ENCODE measurements at places on chromosomes 5 and 9.

DNA sequence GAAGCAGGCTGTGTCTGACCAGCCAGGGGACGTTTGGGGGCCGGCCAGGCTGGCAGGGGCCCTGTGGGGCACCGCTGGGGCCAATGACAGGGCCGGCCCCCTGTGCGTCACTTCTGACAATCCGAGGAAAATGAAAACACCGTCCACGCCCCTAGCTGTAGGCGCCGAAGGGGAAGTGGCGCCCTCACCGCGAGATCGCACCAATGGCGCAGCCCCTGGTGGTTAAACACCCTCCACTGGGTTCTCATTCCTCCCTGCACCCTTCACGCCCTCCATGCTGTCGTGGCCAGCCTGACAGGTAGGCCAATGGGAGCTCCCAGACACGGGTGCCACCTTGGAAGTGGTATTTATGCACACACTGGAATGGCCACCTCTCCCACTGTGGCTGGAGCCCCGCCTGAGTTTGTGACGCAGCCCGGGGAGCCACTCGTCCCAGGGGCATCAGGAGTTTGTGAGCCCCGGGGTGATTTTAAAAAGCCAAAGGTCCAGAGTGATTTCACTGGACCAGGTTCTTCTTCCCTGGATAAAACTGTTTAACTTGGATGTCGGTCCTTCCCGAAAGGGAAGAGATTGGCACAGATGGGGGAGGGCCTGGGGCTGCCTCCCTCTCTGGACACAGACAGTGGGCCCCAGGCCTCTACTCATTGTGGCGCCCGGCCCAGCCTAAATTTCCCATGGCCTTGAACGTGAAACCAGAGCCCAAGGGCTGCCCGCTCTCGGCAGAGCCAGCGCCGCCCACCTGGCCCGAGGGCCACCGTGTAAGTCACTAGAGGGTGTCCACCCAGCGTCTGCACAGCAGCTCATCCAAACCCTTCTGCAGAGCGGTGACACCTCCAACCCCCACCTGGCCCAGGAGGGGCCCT lies 49.7 kb downstream of the NKD2 start:
- DNase-seq: no peak

- DNase-seq: no peak
These were observed 31.5 kb downstream of the VAV2 start for GRCh38 chr9:133960568-133961129.

- DNase-seq: no peak
These were observed 221.7 kb downstream of the FGF10 start for GRCh38 chr5:44167540-44167939.

- no peak for DNase-seq
These were observed 253.5 kb downstream of the SEC61B start for GRCh38 chr9:99475401-99476065.

DNA sequence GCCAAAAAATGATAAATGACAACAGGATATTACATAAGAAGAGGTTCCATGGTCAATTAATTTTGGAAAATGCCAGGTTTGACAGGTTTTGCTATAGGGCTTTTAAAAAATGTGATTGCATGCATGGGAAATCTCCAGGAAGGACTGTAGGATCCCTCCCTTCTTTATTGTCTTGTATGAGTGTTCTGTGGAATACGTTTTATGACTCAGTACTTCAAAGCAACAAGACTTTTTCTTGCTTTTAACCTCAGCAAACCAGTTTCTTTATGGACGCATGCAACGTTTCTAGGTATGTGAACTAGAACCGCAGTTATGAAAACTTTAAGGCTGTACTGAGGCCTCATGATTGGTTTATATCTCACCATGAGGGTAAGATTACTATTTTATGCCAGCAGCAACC lies 76.6 kb upstream of the NTRK2 start:
- no peak for DNase-seq

DNA sequence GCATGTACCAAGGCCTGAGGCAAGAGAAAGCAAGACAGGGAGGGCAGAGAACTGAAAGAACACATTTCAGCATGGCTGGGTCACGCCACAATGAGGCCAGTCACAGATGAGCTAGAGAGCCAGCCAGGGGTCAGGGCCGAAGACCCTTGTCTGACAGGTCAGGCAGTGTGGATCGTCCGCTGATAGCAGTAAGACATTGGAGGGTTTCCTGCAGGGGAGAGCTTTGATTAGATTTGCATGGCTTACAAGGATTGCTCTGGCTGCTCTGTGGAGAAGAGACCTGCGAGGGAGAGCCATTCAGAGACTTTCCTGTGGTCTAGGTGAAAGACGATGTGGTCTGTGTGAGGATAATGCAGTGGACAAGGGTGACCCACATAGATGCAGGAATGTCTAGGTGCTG lies 93.1 kb downstream of the RALGPS1 start:
- no peak for DNase-seq

- no peak for DNase-seq
These were observed 548.8 kb upstream of the IZUMO3 start for GRCh38 chr9:25094518-25094917.

- no peak for DNase-seq
These were observed 8.3 kb downstream of the FABP6 start for GRCh38 chr5:160237571-160238093.

GRCh38 chr5:132059696-132060500 lies 557 bp upstream of the IL3 start:
- no peak for DNase-seq

GRCh38 chr5:126015235-126016181 lies 407.7 kb upstream of the GRAMD2B start:
- DNase-seq: no peak

GRCh38 chr9:109975574-109976295 lies 195.7 kb downstream of the PALM2AKAP2 start:
- DNase-seq: no peak

DNA sequence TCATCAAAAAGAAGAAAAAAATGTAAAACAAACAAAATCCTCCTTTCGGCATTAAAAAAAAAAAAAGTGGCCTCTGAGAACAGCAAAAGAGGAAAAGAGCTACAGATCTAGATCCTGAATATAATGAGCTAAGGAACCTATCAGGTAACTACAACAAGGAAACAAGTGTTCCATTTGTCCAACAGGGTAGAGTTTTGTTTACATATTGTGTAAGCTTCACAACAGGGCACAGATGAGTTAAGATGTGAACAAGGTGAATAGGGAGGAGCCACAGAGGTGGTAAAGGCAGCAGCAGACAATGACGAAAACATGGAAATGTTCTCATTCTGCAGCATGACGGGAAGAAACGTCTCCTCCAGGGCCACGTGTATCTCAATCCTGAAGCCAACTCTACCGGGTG lies 14.4 kb downstream of the ELP1 start:
- no peak for DNase-seq

DNA sequence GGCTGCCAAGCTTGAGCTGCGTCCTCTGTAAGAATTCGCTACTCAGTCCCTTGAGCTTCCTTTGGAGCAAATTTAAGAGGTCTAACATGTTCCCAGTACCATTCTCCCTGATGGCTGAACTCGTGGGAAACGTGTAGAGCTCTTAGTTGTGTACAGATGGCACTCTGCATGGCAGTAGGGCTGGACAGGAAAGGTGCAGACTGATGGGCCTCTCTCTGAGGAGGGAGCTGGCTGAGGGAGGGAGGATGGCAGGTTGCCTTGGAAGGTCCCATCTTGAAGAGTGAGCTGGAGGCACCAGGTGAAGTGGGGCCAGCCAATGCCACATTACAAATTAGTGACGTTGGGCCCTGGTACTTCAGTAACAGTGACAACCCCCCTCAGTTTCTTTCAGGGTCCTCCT lies 495.3 kb downstream of the CCDC171 start:
- no peak for DNase-seq

- peak; percentile 87 for DNase-seq
These were observed 40.7 kb upstream of the CLPTM1L start for GRCh38 chr5:1385395-1386273.

GRCh38 chr9:109252291-109252690 lies 68.6 kb downstream of the EPB41L4B start:
- no peak for DNase-seq

DNA sequence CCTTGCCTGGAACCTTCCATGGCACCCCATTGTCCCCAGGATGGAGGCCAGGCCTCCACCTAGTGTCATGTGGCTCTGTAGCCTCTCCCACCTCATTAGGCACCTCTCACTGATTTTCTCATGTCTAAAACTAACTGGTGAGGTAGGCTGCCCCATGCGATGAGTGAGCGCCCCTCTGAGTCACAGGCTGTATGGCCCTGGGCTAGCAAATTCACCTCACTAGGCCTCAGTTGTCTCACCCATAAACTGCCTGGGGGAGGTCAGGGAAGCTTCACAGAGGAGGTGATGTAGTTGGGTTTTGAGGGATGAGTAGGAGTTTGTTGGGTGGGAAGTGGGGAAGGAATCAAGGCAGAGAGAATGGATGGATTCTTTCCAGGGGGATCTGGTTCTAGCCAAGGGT lies 8.8 kb downstream of the RXRA start:
- DNase-seq: no peak

- no peak for DNase-seq
These were observed 47.7 kb upstream of the FUBP3 start for GRCh38 chr9:130531670-130532069.

DNA sequence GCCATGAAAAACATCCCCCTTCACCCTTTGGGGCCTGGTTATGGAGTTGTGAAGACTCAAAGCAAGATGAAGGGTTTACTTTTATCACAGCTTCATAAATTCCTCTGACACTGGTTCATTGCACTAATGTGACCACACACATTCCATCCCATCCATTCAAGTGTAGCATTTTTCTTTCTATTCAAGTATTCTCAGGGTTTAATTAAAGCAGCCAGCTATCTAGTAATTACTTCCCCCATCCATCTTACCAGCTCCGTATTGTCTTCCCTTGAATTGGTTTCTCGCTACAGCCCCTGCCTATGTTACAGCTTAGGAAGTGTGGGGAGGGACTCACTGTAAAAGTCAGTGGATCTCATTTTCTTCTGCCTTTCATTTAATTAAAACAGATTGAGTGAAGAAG lies 387.0 kb upstream of the RFX3 start:
- no peak for DNase-seq

DNA sequence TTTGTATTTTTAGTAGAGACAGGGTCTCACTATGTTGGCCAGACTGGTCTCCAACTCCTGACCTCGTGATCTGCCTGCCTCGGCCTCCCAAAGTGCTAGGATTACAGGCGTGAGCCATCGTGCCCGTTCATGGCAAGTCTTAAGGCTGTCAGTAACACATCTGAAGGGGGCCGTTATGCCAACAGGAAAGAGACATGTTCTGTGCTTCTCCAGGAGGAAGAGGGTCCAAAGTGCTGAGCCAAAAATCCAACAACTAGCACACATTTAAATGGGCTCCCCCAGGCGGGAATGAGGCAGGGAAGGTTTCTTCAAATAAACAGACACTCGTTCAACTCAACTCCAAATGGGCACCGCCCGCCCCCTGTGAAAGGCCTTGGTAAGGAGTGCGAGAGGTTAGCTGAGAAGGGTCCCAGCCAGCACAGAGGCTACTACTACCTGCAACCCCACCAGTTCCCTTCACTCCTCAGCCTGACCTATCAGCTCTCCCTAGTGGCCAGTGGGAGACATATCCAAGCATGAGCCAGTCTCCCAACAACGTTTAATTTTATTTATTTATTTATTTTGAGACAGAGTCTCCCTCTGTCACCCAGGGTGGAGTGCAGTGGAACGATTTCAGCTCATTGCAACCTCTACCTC lies 84.1 kb upstream of the DMRT1 start:
- DNase-seq: no peak

DNA sequence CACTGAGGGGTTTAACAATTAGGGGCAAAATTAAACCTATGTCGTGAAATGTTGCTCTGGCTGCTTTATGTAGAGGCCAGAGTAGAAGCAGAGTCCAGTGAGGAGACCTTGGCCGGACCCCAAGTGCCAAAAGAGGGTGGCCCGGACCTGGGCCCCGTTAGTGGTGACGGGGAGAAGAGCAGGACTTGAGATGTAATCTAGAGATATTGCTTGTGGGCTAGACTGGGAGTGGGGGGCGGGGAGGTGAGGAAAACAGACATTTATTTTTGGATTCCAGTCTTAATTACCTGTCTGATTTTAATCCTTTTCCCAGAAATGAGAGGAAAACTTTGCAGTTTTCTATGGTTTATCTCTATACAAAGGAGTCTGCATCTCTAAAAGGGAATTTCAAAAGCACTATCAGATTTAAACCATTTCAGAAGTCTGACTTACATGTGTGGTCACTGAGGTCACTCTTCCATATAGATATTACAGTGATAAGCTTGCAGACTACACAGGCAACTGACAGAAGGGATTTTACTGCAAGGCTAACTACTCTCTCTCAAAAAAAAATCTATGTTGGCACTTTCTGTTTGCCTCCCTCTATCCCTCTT lies 108.1 kb downstream of the MED27 start:
- no peak for DNase-seq

- no peak for DNase-seq
These were observed 597.6 kb downstream of the RAB3C start for GRCh38 chr5:59180515-59180914.

GRCh38 chr9:109458453-109459211 lies 39.5 kb downstream of the PTPN3 start:
- no peak for DNase-seq

- peak; percentile 58 for DNase-seq
These were observed 27.9 kb downstream of the USP20 start for GRCh38 chr9:129863059-129863690.

DNA sequence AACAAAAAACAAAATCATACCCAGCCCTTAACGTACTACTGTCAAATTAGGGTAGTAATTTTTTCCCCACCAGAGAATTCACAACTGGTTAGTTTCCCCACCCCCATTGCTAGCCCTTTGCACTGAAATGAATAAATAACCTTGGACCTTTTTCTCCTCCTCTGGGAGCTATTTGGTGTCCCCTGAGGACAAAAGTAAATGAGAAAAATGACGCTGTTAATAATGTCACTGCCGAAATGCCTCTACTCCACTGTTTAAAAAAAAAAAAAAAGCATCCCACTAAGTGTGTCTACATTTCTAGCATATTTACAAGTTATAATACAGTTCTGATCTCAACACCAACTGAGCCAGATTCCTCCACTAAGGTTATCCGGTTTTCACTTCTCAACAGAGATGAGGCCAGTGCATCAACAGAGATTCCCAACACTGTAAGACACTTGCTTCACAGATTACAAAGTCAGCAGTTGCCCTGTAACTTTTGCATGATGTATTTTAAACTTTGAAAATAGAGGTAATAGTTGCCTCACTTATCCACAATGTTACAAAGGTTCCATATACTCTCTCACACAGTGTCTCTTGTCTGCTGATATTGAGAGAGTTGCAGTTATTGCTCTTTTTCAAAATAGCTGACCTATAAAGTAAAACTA lies 5.1 kb upstream of the NFIB start:
- DNase-seq: no peak

DNA sequence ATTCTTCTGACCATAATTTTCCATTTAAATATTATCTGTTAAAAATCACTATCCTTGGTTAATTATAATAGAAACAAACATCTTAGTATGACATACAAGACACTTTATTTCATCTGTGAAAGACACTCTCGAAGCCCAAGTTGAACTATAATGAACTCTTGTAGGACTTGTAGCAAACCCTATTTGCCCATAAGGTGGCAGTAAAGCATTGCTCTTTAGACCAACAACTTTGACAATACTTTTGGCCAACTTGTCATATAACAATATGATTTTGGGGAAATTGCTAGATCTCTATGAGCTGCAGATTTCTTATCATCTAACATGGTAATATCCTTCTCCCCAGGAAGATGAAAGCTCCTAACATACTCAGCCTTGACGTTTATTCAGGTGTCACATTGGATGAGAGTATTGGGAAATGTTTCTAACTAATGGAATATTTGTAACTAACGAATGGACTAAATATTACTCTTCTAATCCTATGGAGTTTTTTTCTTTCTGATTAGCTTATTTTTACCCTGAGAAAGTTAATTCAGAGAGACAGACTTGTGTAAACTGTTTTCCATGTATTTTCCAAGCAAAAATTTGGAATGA lies 11.0 kb downstream of the SPINK14 start:
- no peak for DNase-seq

- no peak for DNase-seq
These were observed 269.9 kb downstream of the CDK5RAP2 start for GRCh38 chr9:120310035-120310434.

- no peak for DNase-seq
These were observed 144.5 kb downstream of the KIAA0825 start for GRCh38 chr5:94473936-94474335.
